ENCODE measurements at places on chromosomes 6 and 20.

DNA sequence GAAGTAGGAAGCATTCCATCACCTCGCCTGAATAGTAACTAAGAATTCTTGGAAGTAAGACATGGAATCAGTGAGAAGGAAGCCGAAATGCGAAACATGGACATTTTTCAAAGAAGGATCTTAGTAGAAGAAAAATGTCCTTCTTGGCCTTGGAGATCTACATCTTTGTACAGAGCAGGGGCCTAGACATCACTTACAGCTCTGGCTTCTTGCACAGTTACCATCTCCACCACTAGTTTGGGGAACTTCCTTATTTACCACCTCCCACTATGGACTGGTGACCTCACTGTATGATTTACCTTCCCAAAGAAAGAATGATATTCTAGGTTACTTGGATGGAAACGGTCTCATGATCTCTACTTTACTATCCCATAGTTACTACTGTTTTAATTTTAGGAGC lies 15.7 kb downstream of the CASS4 start:
- DNase-seq, result no peak

DNA sequence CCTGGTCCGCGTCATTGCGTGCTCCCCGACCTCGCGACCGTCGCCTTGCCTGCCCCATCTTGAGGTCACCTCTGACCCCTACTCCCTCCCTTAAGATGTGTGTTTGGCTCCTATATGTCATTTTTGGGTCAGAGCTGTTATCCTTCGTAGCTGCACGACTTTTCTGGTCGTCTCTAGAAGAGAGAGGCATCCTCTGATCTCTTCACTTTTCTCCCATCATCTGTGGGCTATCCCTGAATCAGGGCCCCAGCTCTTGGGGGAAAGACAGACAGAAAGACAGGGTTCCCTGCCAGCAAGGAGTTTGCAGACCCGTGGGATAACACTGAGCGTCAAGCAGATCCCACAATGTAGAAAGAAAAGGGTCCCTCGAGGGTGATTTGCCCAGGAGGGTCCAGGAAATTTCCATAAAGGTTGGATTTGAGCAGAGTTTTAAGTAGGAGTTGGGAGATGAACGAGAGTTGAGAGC lies 555 bp downstream of the FAM120B start:
- no peak for DNase-seq

DNA sequence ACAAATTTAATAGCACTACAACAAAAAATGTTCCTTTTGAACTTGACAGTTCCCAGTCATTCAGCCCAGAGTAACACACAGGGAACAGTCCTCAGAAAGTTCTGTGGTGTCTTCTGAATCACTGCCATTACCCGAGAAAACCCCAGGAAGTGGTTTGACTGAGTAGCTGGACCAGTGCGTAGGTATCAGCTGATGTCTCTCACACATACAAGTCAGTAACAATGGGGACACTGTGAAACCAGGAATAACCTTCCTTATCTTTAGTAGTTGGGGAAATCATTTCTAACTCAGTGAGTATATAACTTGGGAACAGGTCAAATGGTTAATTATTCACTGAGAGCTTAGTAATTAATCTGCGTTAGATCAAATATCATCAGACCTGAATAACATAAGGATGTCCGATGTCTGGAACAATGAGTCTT lies 73.1 kb downstream of the HIVEP2 start:
- no peak for DNase-seq

GRCh38 chr6:121338956-121339355 lies 4.7 kb upstream of the TBC1D32 start:
- no peak for DNase-seq

DNA sequence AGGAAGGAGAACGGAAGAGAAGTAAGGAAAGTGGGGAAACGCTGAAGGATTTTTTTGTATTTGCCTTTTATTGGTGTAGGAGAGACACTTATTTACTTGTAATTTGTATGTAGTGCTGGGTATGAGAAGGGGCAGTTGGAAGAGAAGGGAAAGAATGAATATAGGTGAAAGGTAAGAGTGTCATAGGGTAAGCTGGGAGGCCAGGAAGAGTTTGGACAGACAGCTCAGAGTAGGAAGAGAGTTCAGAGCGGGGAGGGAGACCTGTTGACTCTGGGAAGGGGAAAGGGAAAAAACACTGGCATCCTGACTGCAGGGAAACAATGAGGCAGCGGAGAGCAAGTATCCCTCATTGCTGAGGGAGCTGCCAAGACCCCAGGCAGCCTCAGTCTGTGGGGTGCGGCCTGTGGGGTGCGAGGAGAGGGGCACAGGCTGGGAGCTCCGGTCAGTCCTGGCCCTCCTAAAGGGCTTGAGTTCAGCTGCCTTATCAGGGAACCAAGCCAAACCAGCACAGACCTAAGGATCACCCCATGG lies 3.1 kb downstream of the TRAF3IP2 start:
- DNase-seq, result no peak

- DNase-seq, result no peak
Observed at GRCh38 chr20:13111249-13111911, 102.6 kb downstream of the SPTLC3 start.
